Mesothelial cell of epicardium (in vitro differentiated cells): ENCODE measurements at places on chromosomes 16 and 17. TPM values are rescaled to one million over a fixed set of nuclear protein-coding genes. Genes with fewer than 3 reads are reported as not detected.

- peaks cover 2% of the 10 kb centered on the region for H3K4me1 ChIP-seq
- peaks cover 17% of the 10 kb centered on the region for H3K27me3 ChIP-seq
- no peak overlapping the region for H3K27ac ChIP-seq
- no peaks in the 10 kb centered on the region for H3K36me3 ChIP-seq
- no peak for DNase-seq
Observed at GRCh38 chr16:9813665-9814064, 368.6 kb downstream of the GRIN2A start.

DNA sequence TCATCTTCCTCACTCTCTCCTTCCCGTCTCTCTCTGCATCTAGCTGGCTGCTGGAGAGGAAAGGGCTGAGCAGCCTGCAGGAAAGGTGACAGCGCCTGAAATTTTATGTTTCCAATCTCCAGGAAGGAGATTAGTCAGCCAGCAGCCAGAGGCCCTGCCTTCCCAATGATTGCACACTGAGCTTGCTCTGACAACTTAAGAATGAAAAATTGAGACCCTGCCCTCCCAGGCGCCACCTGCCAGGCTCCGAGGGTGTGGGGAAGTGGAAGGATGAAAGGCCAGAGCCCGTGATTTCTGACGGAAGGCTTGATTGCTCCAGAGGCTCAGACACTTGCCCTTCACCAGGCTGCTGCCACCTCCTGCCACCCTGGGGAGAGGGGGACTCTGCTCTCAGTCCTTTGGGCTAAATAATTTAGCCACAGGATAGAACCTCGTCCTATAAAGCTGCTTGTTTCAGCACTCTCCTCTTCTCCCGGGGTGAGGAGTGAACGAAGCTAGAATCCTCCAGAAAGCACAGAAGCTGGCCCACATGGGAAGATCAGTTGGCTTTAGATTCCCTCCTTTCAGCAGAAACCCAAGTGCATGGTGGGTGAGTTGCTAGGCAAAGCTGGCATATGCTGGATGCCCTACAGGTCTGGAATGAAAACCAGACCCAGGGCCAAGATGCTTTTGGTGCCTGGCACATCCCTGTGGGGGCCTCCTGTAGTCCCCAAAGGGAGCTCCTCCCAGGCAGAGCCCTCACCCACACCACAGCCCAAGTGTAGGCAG is 33.5 kb downstream of the GRIN2C start:
- no peaks in the 10 kb centered on the region for H3K27me3 ChIP-seq
- no peaks in the 10 kb centered on the region for H3K4me1 ChIP-seq
- no peak overlapping the region for H3K27ac ChIP-seq
- DNase-seq = no peak

DNA sequence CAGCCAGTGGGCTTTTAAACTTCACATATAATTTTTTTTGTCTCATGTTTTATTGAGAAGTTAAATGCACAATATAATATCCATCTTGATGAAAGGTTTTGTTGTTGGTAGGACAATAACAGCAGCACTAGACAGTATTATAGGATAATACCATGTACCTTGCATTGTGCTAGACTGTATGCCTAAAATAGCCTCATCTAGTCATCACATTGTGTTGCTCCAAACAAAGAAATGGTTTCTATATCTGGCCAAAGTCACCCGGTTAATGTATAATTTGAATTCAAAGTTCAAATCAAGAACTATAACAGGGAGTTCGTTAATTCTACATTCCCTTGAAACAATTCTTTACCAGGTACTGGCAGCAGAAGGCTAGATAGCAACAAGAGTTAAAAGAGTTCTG is 104.9 kb downstream of the KCNJ2 start:
- H3K4me1 ChIP-seq = peaks cover 21% of the 10 kb centered on the region
- DNase-seq = no peak
- H3K4me3 ChIP-seq = no peak overlapping the region
- H3K36me3 ChIP-seq = no peaks in the 10 kb centered on the region
- no peaks in the 10 kb centered on the region for H3K27me3 ChIP-seq

GRCh38 chr17:50768346-50768761 is 1.0 kb upstream of the ANKRD40CL start:
- no peak for DNase-seq
- H3K4me1 ChIP-seq = peaks cover 14% of the 10 kb centered on the region
- H3K36me3 ChIP-seq = no peaks in the 10 kb centered on the region
- no peak overlapping the region for H3K4me3 ChIP-seq
- H3K27me3 ChIP-seq = no peaks in the 10 kb centered on the region

Gene KREMEN2
- 27.3 to 30.5 TPM (median 29.1 TPM) in 3 replicates for total RNA-seq
